ENCODE measurements at places on chromosomes 4 and X.
A peak's percentile ranks its signal among the peaks of the same experiment; 100 is the strongest.

DNA sequence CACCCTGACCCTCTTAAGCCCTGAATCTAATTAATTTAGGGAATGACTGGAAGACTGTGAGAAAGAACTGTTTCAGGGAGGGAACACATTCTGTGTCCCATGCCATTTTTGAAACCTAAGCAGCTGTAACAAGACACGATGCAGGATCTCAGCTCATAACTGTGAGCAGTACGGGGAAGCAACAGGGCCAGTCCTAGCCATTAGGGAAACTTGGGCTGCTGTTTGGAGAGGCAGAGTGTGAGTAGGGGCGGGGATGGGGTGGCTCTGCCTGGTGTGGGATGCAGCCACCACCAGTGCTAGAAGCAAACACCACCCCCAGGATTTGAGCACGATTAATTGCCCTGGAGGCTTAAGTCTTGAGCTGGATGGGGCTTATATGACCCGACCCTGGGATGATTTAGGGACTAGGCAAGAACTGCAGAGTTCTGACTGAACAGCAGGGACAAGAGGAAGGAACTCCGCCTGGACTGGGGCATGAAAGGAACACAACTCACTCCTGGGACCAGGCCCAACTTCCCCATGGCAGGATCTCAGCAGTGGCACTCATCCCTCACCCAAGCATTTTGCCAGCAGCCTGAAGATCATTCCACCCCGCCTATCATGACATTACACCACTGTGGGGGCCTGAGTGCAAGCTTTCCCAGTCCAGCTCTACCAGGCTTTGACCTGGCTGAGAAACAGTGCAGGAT is 43.1 kb downstream of the ATRX start:
- DNase-seq = peak; percentile 45

GRCh38 chr4:41505161-41505661 is 32.7 kb upstream of the LIMCH1 start:
- peak; percentile 25 for DNase-seq

GRCh38 chr4:66197451-66197850 is 527.2 kb upstream of the EPHA5 start:
- no peak for DNase-seq

- no peak for DNase-seq
These were observed 14.4 kb downstream of the MCUB start for GRCh38 chr4:109574443-109574850.

DNA sequence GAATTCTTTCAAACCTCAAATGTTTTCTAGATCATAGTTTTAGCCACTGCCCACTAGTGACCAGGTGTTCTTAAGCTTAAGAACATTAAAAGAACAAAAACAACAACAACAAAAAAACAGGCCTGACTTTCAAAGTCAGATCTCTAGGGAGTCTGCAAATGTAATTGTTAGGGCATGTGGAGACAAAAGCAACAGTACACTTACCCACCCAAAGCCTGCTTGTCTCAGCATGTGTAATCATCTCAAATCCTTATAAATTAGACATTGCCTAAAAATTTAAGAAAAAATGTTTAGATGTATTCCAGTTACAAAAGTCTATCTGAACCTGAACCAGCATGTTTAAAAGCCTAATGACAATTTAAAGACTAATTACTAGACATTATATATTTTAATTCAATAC is 79.9 kb downstream of the SLC7A11 start:
- DNase-seq = no peak

DNA sequence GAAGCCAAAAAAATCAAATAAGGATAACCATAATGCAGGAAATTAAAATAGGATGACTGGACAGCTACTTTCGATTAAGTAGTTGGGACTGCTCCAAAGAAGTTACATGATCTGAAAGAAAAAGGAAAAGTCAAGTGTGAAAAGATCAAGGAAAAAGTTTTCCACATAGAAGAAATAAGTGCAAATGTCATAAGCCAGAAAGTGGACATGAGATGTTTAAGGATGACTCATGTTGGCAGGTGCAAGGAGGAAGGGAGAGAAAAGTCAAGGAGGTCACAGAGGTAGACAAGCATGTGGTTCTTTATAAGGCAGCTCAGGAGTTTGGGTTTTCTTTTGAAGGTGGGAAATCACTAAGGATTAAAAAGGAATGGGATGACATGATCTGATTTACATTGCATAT is 89.8 kb upstream of the GPRIN3 start:
- no peak for DNase-seq
